ENCODE measurements at places on chromosomes 2 and 18.

- DNase-seq = no peak
These were observed 73.0 kb upstream of the TTN start for GRCh38 chr2:178880257-178880656.

DNA sequence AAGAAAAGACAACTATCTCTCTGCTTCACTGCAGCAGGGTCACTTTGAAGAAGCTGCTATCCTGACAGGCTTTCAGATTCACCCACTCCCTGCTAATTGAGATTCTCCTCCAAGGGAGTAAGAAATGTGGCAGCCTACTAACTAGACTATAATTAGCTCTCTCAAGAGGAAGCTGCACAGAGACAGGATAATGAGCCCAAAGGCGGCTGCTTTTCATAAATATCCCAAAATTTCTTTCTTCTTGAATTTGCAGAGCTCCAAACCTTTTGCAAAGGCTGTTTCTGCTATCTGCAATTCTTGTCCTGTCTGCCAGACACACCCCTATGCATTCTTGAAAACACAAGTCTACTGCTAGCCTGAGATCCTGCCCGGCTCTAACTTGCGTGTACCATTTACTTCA lies 54.0 kb upstream of the RNU4ATAC start:
- no peak for DNase-seq

- DNase-seq = no peak
These were observed 22.6 kb downstream of the YES1 start for GRCh38 chr18:789397-789796.

GRCh38 chr2:133878326-133878725 lies 310.1 kb upstream of the NCKAP5 start:
- no peak for DNase-seq

- DNase-seq = no peak
These were observed 49.3 kb downstream of the ZNF516 start for GRCh38 chr18:76445741-76446232.

GRCh38 chr18:13217466-13217961 lies 1.0 kb upstream of the LDLRAD4 start:
- peak; percentile 33 for DNase-seq

GRCh38 chr2:101173707-101174295 lies 22.6 kb upstream of the TBC1D8 start:
- no peak for DNase-seq

DNA sequence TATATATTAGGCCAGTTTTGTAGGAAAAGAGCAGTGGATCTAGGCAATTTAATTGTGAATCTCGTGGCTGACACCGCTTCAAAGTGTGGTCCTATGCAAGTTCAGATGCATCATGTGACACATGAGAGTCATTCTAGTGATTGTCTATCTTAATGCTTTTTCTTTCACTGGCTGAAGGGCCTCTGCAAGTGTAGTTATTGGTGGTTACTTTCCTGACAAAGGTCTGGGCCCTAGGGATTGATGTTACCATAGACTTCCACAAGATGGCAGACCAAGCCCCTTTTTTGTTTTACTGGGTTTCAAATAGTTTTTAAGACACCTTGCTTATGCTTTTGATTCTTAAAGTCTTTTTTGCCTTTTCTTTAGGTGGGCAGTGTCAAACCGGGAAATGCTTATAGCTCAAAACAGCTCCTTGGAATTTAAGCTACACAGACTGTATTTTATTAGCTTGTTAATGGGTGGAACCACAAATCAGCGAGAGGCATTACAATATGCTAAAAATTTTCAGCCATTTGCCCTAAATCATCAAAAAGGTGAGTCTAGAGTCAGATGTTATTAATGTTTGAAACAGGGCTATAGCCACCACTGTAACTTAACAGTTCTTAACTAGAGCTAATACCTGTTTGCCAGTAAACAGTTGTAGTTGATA lies 25.9 kb downstream of the CD8A start:
- no peak for DNase-seq

GRCh38 chr18:47265197-47265596 lies 13.7 kb upstream of the SKOR2 start:
- DNase-seq = no peak

- no peak for DNase-seq
These were observed 42.1 kb downstream of the TET3 start for GRCh38 chr2:74026687-74027241.

GRCh38 chr2:20173496-20174402 lies 51.2 kb downstream of the SDC1 start:
- DNase-seq = no peak

- DNase-seq = no peak
These were observed 3057.4 kb downstream of the RPIA start for GRCh38 chr2:91748902-91749301.

DNA sequence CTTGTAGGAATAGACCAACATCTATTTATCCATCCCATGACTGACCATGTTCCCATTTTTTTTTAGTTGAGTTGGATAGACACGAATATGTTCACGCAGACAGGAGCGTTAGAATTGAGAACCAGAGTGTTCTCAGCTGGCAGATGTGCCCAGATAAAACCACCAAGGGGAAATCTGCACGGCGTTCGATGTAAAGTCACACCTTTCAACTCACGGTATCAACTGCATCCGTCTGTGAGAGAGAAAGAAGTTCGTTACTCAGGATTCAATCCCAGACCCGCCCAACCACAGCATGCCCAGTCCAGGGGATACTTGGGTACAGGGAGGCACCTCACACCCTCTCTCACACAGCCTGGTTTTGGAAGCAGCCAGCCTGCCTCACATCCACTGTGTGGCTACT lies 26.1 kb downstream of the MAL start:
- DNase-seq = no peak

GRCh38 chr2:235087832-235088495 lies 136.1 kb downstream of the SH3BP4 start:
- peak; percentile 32 for DNase-seq

DNA sequence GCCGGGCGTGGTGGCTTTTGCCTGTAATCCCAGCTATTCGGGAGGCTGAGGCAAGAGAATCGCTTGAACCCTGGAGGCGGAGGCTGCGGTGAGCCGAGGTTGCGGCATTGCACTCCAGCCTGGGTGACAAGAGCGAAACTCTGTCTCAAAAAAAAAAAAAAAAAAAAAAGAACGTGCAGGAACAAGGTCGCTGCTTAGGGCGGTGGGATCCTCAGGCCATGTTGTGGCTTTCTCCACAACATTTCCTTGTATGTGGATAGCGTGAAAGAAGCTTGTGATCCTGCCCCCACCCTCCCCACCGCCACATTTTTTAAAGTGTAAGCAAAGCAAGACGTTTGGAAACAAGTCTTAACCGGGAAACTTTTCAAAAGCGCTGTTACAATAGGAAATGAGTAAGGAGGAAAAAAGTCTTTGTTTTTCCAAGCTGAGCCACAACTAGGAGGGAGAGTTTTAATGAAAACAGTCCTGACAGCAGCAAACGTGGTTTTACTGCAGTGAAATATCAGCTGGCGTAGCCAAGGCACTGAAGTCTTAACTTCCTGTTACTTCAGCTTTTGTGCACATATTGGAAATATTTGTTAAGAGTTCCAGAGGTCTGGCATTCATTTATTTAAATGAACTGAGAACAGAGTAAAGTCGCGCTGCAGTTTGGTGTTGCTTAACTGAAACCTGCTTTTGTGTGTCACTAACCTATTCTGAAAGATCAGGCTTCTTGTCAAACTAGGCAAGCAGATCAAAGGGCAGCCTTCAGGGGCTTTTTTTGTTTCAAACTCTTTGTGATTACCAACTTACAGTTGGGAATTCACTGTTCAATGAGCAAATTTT lies 3.8 kb downstream of the TGIF1 start:
- DNase-seq = no peak

DNA sequence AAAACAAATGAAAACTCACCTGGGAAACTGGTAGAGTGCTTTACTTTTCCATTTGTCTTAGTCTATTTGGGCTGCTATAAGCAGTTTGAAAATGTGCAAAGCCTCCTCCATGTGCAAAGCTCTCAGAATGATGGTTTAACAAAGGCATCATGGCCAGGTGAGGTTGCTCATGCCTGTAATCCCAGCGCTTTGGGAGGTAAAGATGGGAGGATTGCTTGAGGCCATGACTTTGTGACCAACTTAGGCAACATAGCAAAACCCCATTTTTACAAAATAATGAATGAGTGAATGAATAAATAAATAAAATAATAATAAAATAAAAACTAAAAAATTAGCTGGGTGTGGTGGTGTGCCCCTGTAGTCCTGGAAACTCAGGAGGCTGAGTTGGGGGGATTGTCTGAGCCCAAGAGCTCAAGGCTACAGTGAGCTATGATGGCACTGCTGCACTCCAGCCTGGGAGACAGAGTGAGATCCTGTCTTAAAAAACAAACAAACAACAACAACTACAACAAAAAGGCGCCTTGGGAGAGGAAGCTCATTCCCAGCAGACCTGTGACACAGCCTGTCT lies 71.8 kb downstream of the MYCN start:
- no peak for DNase-seq

GRCh38 chr2:240520130-240520973 lies 37.4 kb downstream of the ANKMY1 start:
- DNase-seq = no peak

- DNase-seq = no peak
These were observed 157.4 kb downstream of the TANC1 start for GRCh38 chr2:159125858-159126257.

DNA sequence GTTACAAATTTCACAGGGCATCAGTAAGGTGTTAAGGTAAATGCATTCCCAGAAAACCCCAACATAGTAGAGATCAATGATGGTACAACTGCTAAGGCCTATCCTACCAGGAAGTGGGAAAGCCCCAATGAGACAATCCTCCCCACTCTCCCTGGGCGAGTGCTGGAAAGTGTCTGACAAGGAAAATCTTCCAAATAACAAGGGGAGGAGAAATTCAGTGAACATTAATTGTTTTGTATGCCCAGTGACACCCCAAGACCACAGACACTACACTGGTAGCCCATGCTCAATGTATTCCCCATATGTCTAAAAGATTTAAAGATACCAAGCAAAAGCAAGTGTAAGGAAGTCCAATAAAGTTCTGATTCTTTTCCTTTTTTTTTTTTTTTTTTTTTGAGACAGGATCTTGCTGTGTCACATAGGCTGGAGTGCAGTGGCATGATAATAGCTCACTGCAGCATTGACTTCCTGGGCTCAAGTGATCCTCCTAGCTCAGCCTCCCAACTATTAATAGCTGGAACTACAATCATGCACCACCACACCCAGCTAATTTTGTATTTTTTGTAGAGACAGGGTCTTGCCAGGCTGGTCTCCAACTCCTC lies 24.7 kb downstream of the B4GALT6 start:
- no peak for DNase-seq
